ENCODE measurements at places on chromosomes 7 and 10.

- DNase-seq: no peak
- no peak overlapping the region for H3K27ac ChIP-seq
- no peaks in the 10 kb centered on the region for H3K27me3 ChIP-seq
- no peak overlapping the region for H3K4me3 ChIP-seq
Observed at GRCh38 chr7:57308631-57309408, 141.2 kb upstream of the ZNF716 start.

- H3K27me3 ChIP-seq: no peaks in the 10 kb centered on the region
- H3K36me3 ChIP-seq: no peaks in the 10 kb centered on the region
- no peak overlapping the region for H3K27ac ChIP-seq
- no peak for DNase-seq
Observed at GRCh38 chr10:35854661-35855060, 212.6 kb upstream of the FZD8 start.

DNA sequence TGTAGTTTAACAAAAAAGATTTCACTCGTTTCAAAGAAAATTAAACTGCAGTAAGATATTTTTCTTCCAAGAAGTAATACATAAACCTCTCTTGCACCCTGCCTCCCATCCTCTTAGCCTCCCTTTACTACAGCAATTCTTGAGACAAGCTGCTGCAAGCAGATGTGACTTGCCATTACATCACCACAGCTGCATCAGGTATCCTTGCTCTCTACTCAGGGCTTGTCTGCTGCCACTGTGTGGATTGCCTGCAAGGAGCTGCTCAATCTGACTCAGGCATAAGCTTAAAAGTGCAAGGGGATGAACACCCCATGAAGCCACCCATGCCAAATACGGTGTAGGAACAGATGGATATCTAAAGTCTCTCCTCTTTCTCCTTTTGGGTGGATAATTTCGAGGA is 609.9 kb downstream of the DNAJB9 start:
- no peaks in the 10 kb centered on the region for H3K4me1 ChIP-seq
- no peak overlapping the region for H3K27ac ChIP-seq
- no peaks in the 10 kb centered on the region for H3K27me3 ChIP-seq
- no peak for DNase-seq
- H3K4me3 ChIP-seq: no peak overlapping the region
- H3K36me3 ChIP-seq: no peaks in the 10 kb centered on the region

GRCh38 chr10:101130984-101131961 is at the start of gene TLX1:
TLX1 (plus strand) TSS chr10:101131300; CDS start chr10:101131542, 242 bp downstream.
- no peak within 1 kb of the TSS for H3K27ac ChIP-seq
- H3K4me1 ChIP-seq: peaks cover 25% of the 10 kb centered on the region
- H3K36me3 ChIP-seq: no peaks in the 10 kb centered on the region

- no peaks in the 10 kb centered on the region for H3K36me3 ChIP-seq
- no peak for DNase-seq
- H3K27ac ChIP-seq: no peak overlapping the region
- no peaks in the 10 kb centered on the region for H3K27me3 ChIP-seq
Observed at GRCh38 chr7:85310301-85310700, 123.4 kb upstream of the SEMA3D start.

GRCh38 chr7:98265841-98266271 is 13.8 kb upstream of the TECPR1 start:
- no peaks in the 10 kb centered on the region for H3K27me3 ChIP-seq
- H3K4me3 ChIP-seq: no peak overlapping the region
- no peak for DNase-seq
- H3K36me3 ChIP-seq: no peaks in the 10 kb centered on the region
- H3K4me1 ChIP-seq: no peaks in the 10 kb centered on the region

- no peaks in the 10 kb centered on the region for H3K27me3 ChIP-seq
- no peak overlapping the region for H3K4me3 ChIP-seq
- DNase-seq: no peak
- H3K27ac ChIP-seq: no peak overlapping the region
- no peaks in the 10 kb centered on the region for H3K36me3 ChIP-seq
- no peaks in the 10 kb centered on the region for H3K4me1 ChIP-seq
Observed at GRCh38 chr10:88800152-88801125, 2.1 kb upstream of the LIPM start.

- no peaks in the 10 kb centered on the region for H3K36me3 ChIP-seq
- H3K4me1 ChIP-seq: peaks cover 14% of the 10 kb centered on the region
- peaks cover 33% of the 10 kb centered on the region for H3K27me3 ChIP-seq
Observed at GRCh38 chr10:110355141-110355831, 50.6 kb upstream of the SMNDC1 start.

- H3K27ac ChIP-seq: no peak overlapping the region
- no peaks in the 10 kb centered on the region for H3K36me3 ChIP-seq
- H3K4me3 ChIP-seq: no peak overlapping the region
- no peak for DNase-seq
- no peaks in the 10 kb centered on the region for H3K27me3 ChIP-seq
Observed at GRCh38 chr7:78563191-78563590, 764.6 kb downstream of the PHTF2 start.

DNA sequence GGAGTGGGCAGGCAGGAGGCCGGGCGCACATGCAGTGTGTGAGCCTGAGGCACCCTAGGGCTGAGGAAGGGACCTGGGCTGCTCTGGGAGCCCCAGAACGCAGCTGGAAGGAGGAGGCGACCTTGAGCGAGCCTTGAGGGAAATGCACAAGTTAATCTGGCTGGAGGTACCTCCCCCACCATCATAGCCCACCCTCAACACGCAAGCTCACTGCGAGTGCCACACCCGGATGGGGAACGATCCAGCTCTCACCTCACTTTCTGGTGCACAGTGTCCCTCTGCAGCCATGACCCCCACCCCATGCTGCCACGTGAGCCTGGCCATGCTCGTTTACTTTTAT is 162.4 kb upstream of the PPP2R2D start:
- no peaks in the 10 kb centered on the region for H3K36me3 ChIP-seq
- DNase-seq: no peak
- no peaks in the 10 kb centered on the region for H3K4me1 ChIP-seq
- peaks cover 2% of the 10 kb centered on the region for H3K27me3 ChIP-seq
- no peak overlapping the region for H3K27ac ChIP-seq

Measured in HepG2 (cell line).